Cortex of kidney (tissue), 1 donor: ENCODE measurements at places on chromosomes 6 and 20.

GRCh38 chr6:13194852-13195251 is 133.5 kb downstream of the TBC1D7 start:
- DNase-seq = no peak

DNA sequence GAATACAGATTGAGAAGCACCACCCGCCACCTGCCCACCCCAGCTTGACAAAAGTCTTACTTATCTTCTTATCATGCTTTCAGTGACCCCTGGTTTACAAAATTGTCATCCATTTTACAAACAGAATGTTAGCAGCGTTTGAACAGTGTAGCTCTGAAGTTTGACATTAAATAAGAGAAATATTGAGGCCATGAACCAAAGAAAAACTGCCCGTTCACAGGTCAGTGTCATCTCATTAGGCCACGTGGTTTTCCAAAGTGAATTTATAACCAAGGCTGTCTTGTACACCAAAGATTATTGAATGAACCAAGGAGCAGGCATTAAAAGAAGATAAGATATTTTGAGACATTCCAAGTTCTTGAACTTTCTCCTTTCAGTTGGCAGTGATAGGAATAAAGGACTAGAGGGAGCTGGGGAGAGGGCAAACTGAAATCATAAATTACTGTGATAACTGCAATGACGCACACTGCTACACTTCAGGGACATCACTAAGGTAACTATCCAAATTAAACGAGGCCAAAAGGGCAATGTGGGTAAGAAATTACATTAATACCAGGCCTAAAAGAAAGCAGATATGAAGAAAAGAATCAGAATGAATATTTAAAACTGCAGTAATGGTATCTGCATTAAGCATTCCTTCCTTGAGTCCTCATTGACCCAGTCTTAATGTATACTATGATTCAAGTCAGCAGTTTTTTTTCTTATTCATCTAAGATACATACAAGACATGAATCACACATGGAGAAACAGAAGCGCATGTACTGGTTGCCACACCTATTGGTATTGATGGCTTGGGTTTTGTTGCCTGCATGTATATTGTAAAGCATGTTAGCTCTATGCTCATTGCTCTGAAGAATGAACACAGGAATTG is 159.8 kb upstream of the ARG1 start:
- DNase-seq = no peak

DNA sequence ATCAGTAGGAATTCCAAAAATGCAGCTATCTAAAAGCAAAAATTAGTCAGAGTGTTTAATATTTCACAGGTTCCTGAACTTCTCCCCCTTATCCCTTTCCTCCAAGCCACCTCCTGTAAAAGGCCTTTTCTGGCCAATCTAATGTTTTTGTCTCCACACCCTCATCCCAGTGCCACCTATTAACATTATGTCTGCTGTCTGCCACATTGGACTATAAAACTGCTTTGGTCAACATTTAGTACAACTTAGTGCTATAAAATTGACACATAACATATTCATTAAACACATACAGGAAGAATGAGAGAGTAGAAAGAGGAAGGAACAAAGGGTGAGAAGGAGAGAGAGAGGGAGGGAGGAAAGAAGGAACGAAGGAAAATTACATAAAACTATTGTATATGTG is 47.7 kb downstream of the MMUT start:
- no peak for DNase-seq

DNA sequence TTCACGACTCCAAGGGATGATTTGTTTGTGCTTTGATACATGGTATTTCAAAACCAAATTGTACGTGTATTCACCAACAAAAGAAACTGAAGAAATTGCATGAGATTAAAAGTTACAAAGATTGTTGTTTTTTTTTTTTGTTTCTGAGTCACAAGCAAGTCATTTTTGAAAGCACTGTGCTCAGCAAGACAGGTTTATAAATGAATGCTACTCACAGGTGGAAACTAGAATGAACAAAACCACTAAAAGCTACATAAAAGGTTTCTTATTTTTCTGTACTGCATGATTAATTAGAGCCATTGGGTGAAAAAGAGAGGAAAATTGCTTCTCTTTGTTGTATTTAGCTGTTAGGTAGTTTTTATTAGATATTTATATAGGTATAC is 90.2 kb upstream of the RIPOR2 start:
- DNase-seq = no peak

DNA sequence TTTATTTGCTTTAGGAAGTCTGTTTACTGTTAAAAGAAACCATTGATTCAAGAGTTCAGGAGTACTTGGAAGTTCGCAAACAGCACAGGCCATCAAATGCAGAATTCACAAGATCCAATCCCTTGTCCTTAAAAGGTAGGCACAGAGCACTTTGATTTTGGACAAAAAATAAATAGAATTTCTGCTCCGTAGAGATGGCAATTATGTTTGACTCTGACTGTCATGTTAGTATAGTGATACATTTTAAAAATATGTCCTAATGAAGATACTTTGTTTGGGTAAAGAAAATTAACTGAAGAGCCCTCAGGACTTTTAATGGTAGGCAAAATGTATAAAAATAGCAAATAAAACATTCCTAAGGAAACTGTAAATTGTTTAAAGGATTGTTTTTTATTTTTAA is 113.1 kb downstream of the JAG1 start:
- DNase-seq = no peak

GRCh38 chr6:96975852-96976251 is 51.3 kb downstream of the KLHL32 start:
- no peak for DNase-seq

- no peak for DNase-seq
Observed at GRCh38 chr20:35307666-35308653, 15.7 kb upstream of the FAM83C start.

GRCh38 chr6:16183187-16183664 is 54.3 kb downstream of the MYLIP start:
- no peak for DNase-seq

DNA sequence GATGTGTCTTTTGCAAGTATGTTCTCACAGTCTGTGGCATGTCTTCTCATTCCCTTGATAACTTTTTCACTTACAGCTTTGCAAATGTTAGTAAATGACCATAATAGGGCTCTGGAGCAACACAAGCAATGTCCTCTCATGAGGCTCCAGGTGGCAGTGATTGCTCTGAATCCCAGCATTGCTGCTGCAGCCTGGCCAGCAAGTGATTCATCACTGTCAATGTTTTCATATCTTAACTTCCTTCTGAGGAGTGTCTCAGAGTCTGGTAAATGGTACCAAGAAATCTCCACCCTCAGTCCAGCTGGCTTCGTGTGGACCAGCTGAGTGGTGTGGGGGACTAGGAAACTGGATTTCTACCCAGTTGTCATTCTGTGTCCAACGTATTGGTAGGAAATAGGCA is 139.6 kb downstream of the MYLK4 start:
- no peak for DNase-seq

DNA sequence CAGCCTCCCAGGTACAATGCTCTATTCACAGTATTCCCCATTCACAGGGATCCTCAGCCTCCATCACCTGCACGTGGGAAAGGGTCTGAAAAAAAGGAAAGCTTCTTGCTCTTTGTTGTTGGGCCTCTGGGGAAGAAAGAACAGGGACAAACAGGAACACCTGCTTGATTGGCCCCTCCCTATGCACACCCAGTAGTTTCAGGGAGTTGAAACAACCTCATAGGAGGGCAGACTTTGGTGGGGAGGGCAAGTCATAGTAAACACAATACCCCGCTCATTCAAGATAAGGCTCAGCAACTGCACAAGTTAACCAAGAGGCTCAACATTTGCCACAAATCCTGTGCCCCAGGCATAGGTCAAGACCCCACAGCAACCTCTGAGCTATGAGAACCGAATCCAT is 1.7 kb downstream of the GHRH start:
- no peak for DNase-seq

DNA sequence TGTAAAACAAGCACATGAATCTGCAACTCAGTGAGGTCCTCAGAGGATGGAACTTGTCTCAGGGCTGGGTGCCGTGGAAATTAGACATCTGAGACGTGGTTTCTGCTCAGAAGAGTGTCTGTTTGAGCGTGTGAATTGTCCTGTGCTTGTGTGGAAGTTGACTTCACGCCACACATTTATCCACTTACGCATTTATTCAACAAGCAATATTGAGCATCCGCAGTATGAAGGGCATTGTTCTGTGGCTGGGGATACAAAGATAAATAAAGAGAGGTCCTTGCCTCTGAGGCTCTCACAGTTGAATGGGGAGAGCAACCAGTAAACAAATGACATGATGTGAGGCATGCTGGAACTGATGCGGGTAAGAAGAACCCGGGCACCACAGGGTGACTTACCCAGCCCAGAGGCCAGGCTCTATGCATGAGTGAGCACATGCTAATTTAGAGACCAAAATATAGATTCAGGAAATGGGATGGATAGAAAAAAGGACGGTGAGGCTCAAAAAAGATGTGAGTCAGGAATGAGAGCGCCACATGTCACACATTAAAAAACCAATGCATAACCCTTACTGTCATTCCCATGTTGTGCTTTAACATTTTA is 60.4 kb downstream of the SOBP start:
- DNase-seq = no peak

GRCh38 chr20:23161968-23162696 is 76.0 kb upstream of the CD93 start:
- DNase-seq = no peak

GRCh38 chr6:24686946-24687345 is 20.1 kb downstream of the ACOT13 start:
- no peak for DNase-seq
